HT1080 (cell line): ENCODE measurements at places on chromosomes 16 and 17. TPM values are rescaled to one million over a fixed set of nuclear protein-coding genes. Genes with fewer than 3 reads are reported as not detected.

Gene NPIPB9
- total RNA-seq: 0.33 and 0.40 TPM in 2 replicates

DNA sequence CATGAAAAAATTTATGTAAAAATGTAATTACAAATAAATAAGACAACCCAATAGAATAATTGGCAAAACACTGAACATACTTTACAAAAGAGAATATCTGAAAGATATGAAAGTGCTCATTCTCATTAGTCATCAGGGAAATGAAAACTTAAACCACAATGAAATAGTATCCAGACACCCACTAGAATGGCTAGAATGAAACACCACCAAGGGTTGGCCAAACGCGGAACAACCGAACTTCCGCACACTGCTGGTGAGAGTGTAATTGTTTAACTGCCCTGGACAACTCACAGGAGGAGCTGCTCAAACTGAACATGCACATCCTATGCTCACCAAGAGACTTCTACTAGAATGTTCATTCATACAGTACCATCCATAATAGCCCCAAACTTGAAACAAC lies 5.8 kb upstream of the ZDHHC7 start:
- peak; percentile 70 for DNase-seq

DNA sequence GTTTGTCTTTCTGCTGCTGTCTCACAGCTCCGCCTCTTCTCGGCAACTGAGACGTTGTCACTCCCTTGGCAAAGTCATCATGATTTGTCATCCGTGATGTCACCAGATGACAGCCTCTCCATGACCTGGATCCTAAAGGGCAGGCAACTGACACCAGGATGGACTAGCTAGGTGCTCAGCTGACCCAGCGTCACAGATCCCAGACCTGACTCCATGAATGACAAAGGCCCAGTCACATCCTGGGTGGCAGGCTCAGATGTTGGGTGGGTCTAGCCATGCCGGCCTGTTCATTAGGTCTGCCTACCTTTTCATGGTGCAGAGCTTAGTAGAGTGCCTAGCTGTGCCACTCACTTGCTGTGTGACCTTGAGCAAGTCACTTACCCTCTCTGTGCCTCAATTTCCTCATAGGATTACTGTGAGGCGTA lies 3.8 kb upstream of the TMEM238L start:
- no peak for DNase-seq

DNA sequence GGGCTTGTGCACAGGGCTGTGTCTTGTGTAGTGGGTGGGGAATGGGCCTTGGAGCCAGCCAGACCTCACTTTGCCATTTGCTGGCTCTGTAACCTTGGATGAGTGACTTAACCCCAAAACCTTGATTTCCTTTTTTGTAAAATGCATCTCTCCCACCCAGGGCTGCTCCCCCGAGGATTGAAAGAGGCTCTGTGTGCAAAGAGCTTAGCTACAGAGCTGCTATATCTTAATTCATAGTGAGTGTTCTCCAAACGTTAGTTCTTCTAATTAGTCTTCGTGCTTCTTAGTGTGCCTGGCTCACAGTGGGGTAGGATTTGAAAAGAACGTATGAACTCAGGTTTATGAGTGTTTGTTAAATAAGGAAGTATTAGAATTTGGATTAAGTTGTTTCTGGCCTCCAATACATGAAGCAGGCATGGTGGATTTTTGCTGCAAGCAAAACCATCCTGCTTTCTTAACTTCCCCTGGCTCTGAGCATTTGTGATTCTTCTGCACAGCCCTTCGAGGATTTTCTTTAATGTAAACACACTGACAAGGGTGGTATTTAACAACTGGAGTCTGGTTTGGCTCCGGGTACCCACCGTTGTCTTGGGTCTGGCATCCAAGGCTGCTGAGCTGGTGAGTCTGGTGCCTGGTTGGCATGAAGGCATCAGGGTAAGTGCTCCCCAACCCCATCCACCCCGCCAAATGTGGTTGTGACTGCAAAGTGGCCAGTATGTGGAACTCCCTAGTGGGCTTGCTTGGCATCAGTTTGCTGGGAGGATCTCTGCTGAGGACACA lies 29.7 kb downstream of the KSR1 start:
- DNase-seq: no peak

GRCh38 chr17:47945080-47945479 lies 3.7 kb downstream of the PNPO start:
- DNase-seq: no peak

Gene NARF
- total RNA-seq: 34.3 and 35.8 TPM in 2 replicates

DNA sequence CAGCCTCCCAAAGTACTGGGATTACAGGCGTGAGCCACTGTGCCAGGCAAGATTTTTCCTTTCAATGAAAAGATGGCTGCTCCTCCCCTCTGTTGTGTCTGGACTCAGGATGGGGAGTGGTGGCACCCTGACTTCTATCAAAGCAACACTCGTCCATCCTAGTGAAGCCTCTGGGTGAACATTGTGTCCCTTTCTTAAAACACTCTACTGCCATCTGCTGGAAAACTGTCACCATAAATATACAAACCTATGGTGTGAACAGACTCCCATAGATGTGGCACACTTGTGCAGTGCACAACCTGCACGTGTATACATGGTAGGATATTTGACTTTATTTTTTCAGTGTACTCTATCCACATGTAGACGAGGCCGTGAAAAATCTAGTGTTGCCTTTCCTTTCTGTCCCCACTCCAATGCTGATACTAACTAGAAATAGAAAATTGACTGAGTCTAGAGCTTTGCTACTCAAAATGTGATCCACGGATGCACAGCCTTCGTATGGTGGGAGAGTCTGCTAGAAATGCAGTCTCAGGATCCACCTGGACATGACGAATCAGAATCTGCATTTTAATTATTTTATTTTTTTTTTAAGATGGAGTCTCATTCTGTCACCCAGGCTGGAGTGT lies 55.9 kb upstream of the PLCG2 start:
- DNase-seq: peak; percentile 71

GRCh38 chr17:17730250-17730935 lies 49.1 kb downstream of the RAI1 start:
- no peak for DNase-seq

DNA sequence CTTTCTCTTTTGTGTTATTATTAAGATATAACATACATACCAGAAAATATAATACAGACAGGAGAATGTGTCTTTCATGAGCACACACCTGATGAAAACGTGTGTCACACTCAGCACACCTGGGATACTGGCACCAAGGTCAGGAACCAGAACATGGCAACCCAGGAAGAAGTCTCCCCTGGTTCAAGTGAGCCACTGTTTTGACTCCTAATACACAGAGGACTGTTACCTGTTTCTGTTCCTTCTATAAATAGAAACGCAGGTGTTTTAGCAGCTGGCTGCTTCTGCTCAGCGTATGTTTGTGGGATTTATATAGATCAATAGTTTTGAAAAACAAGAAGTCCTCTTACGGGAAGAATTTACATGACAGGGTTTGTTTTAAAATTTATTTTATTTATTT lies 3.5 kb downstream of the SEC14L1 start:
- no peak for DNase-seq

DNA sequence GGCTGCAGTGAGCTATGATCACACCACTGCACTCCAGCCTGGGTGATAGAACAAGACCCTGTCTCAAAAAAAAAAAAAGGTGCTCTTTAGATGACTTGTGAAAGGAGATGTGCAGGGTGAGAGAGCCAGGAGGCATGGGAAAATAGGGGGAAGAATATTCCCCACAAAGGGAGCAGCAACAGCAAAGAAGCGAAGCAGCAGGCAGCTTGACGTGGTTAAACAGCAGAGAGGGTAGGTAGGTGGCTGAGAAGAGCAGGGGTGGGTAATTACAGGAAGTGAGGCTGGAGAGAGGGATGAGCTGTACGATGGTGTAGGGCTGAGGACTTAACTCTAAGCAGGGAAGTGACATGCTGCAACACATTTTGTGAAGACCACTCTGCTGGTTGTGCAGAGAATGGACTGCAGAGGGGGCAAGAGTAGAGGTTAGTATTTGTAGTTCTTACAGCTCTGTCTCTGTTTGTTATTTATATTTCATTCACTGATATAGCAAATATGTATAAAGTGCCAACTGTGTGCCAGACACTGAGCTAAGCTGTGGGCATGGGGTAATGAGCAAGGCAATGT lies 1.6 kb downstream of the HEATR3 start:
- DNase-seq: peak; percentile 67

GRCh38 chr16:53220585-53220984 lies 165.8 kb downstream of the CHD9 start:
- no peak for DNase-seq

DNA sequence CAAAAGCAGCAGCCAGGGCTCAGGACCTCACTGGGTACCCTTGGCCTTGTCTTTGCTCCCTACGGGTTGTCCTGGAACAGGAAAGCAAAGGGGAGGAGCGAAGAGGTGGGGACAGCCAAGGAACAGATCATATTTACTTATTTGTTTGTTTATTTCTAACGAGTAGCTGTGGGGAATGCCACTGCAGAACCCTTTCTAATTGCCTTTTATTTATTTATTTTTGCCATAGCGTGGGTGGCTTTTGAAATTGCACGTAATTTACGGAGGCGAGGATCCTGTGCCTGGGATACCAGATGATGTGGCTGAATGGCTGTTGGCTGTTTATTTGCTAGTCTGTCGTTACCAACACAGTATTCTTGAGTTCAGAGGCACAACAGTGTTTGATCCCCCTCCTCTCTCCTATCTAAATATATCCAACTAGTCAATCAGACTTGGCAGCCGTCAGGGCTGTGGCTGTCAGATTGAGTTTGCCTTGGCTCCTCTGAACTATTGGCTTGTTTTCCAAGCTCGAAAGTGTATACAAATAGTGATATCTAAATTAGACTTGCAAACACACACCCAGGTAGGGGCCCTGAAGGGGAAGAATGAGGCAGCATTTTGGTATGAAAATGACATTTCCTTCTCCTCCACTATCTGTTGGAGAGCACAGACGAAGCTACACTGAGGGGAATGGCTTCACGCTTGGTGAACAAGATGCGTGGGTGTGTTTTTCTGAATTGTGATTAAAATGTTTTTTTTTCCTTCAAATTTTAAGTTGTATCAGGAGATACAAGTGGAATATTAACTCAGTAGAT lies 110.4 kb downstream of the MSI2 start:
- DNase-seq: no peak

Gene PRPF8
- 107 and 117 TPM in 2 replicates for total RNA-seq

DNA sequence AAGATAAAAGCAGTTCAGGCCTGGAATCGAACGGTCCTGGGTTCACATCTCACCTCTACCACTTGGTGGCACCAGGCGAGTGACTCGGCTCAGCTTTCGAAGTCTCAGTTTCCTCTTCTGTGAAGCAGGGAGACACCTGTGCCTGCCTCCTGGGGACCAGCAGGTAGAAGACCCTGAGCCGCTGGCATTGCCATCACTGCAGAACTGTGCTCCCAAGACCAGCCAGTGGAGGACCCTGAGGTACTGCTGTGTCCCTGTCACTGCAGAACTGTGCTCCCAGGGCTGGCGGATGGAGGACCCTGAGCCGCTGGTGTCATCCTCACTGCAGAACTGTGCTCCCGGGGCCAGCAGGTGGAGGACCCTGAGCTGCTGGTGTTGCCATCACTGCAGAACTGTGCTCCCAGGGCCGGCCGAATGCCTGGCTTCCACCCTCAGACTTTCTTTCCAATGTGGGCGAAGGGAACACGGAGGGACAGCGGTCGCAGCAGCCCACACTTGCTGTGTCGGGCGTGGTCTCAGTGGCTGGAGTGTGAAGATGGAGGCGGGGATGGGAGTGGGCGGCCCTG lies 8.7 kb upstream of the SLC7A5 start:
- DNase-seq: no peak

DNA sequence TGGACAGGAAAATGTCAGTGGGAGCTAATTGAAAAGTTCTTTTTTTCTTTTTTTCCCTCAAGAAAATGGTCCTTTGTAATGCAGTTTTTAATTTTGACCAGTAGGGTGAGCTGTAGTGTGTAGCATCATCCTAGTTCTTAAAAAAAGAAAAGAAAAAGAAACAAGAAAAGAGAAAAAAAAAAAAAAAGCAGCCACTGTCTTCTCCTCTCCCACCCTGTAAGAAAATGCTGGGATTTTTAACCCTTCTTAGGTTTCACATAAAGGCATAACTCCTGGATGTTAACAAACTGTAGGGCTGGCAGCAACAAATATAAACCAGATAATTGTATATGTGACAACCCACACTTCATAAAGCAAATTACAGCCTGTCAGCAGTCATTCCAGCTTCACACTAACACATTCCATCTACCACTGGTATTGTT lies 78.1 kb downstream of the SKAP1 start:
- peak; percentile 74 for DNase-seq

DNA sequence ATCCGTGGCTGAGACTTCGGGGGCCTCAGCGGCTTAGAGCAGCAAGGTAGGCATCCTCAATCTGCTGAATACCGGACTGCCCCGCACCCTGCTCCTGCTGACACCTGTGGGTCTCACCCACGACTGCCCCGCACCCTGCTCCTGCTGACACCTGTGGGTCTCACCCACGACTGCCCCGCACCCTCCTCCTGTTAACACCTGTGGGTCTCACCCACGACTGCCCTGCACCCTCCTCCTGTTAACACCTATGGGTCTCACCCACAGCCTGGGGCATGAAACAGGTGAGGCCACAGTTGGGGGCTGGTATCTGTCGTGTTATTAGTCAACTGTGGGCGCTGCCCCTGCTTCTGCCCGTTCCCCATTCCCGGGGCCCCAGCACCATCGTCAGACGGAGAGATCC lies 36.3 kb upstream of the PABPN1L start:
- no peak for DNase-seq

Gene MKS1
- total RNA-seq: 12.0 and 15.9 TPM in 2 replicates

DNA sequence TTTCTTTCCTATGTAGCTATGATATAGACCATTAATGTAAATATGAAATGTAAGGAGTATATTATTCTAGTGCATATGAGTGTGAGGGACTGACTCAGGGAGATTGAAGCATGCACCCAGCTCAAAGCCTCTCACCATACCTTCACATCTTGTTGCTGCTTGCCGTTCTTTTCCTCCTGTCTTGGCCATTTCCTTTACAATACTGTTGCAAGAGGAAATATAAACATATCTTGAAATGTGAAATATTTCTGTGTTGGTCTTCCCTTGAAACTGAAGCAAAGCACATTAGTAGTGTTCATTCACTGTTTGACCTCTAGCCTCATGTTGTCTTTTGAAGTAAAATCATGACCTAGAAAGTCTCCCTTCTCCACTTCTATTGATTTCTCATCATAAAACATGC lies 46.6 kb downstream of the PHKB start:
- no peak for DNase-seq
